Daoy (cell line): ENCODE measurements at places on chromosomes 6 and 20. TPM values are rescaled to one million over a fixed set of nuclear protein-coding genes. Genes with fewer than 3 reads are reported as not detected.

Gene NRSN1
- total RNA-seq = not detected in 2 replicates

GRCh38 chr6:117505311-117505710, 22.8 kb downstream of the DCBLD1 start:
- no peak for DNase-seq

GRCh38 chr6:137309078-137309762, 90.0 kb upstream of the IFNGR1 start:
- peak; percentile 87 for DNase-seq

- no peak for DNase-seq
Measured at GRCh38 chr6:53605543-53606235, 59.9 kb downstream of the KLHL31 start.

GRCh38 chr6:5898563-5898962, 108.2 kb downstream of the NRN1 start:
- DNase-seq = no peak

DNA sequence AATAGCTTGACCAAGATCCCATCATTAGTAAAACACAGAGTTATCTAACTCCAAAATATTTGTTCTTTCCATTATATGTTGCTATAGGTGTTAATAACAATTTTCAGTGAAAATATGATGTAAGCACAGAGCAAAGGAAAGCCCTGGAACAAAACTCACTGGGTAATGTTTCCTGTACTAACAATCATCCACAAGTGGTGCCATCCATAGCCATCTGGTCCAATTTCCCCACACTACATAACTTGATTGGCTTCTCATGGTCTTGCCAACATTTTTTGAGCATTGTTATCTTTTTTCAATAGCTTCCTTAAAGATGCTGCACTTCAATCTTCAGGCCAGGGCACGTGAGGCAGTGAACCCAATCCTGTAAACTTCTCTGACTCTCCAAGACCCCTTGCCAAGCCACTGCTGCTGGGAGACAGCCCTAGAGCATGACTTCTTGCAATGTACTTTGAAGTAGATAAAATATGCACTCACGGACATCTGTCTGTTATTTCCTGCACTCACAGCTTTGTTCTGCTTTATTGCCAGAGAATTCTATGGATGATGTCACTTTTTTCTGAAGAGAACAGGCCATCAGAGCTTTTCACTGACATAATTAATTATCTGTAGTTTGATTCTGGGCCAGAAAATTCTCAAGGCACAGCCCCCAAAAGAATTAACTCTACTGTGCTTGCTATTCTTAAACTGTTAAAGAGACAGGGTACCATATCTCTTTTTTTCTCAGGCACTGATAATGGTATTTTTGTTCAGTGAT, 97.5 kb upstream of the TMEM30A start:
- DNase-seq = peak; percentile 8

- DNase-seq = no peak
Measured at GRCh38 chr6:149059557-149059956, 258.0 kb upstream of the TAB2 start.

DNA sequence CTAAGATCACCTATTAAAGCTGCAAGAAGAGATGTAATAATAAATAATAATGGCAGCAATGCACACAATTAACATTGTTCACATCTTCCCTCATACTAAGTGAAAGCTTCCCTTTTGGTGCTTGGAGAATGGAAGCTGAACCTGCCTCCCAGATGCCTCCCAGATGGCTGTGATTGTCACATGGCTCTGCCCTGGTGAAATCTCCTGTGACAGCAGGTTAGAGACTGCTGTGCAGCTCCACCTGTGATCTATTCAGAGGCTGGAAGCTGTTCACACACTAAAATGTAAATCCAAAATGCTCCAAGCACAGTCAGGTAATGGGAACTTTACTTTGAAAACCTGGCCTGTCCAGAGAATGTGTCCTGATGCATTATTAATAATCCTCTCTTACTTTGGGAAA, 41.7 kb upstream of the RGS17 start:
- no peak for DNase-seq

DNA sequence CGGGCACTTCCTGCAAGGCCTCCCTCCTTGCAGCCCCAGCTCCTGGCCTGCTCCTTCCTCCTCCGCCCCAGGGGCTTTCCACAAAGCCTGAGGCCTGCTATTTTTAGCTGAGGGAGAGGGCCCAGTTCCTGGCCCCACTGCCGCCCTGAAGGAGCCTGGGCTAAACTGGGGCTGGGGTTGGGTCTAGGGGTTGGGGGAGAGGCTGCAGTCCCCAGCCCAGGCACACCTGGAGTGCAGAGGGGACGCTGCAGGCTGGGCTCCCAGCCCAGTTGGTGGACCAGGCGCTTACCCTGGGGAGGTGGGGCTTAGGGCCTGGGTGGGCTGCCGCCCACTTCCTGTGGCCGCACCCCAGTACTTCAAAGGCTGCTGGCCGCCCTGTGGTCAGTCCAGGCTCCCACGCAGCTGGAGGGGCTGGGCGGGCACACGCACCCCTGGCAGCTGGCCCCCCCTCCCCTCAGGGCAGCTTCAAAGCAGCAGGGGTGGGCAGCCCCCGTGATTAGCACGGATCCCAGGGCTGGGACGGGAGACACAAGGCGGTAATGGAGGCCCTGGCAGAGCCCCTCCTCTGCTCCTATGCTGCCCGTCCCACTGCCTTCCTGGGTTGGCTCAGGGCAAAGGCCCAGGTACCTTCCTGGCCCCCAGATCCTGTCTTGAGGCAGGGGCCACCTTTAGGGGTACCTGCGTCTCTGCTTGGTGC, 7.1 kb upstream of the ABHD16B start:
- peak; percentile 44 for DNase-seq

Gene SLC24A3
- 0.06 TPM in 1 of 2 replicates, not detected in the other for total RNA-seq

DNA sequence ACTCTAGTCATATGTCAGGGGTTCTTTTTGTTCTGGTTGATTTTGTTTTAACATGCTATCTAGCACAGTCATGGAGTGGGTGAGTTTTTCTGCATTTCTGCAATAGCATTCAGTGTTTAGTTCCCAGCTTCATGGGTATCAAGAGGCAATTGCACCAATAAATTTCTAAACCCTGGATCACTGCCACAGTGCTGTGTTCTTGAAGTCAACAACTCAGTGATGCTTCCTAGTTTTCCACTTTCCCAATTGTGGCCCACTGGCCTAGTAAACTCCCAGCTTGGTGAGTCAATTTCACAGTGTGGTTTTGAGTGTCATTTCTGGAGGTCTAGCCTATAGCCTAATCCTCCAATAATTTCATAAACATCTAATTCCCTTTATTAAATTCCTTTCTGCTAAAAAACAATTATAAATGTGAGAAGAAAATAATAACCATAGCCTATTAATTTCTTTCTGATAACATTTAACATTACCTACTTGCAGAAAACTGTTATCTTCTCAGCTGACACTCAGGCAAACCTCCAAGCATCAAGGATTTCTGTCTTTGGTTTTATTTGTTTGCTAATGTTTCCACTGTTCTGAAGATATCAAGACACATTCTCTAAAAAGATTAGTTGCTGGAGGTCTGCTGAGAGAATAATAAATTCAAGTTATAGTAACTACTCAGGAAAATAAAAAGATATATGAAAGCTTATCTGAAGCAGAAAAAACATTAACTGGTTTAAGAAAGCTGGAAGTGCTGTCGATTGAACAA, 89.9 kb downstream of the PDE7B start:
- no peak for DNase-seq

- DNase-seq = no peak
Measured at GRCh38 chr6:39818695-39819094, 26.5 kb downstream of the DAAM2 start.

DNA sequence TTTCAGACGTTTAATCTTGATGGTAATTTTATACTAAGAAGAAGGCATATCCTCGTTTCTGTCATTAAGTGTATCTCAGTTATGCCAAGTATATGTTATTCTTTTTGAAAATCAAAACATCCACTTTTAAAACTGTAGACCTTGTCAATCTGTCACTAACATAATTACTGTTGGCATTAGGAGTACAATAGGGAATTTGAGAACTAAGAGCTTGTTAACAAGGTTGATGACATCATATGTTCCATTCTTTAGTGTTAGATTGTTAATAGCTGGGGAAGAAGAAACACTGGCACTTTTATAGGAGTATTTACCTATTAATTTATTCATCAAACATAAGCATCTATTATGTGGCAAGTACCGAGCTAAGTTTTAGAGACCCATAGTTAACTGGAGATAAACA, 76.2 kb downstream of the MAP3K4 start:
- no peak for DNase-seq

Gene OTOR
- not detected in 2 replicates for total RNA-seq

- no peak for DNase-seq
Measured at GRCh38 chr6:36478051-36478526, 35.3 kb downstream of the KCTD20 start.
